GM13976 (cell line): ENCODE measurements at places on chromosomes 2 and 18.

DNA sequence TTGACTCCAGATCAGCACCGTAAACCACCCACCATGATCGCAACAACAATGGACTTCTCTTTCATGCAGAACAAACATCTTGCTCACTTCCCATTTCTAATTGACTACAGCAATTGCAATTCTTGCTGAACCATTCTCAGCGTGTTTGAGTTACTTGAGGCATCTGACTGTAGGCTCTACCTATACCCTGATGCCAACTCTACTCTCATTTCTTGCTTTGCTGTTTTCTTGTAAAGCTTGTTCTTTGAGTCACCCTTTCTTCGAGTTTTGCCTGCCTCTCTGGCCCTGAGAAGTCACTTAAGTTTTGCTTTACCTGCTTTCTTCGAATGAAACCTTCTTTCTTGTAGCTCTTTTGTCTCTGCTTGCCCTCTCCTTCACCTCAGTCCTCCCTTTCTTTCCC lies 160.5 kb upstream of the RND3 start:
- DNase-seq: no peak

DNA sequence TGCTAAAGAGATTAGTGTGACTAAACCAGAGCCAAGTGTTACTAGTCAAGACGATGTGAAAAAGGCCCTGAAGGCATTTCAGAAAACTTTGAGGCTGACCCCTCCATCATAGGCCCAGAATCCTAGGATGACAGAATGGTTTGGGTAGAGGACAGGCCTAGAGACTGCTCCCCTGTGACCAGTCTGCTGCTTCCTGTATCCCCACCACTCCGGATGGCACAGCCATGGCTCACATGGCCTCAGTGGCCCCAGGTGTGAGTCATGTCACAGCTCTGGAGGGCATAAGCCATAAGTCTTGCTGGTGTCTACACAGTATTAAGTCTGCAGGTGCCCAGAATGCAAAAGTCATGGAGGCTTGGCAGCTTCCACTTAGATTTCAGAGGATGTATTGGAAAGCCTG lies 12.4 kb upstream of the STAT1 start:
- DNase-seq: no peak

DNA sequence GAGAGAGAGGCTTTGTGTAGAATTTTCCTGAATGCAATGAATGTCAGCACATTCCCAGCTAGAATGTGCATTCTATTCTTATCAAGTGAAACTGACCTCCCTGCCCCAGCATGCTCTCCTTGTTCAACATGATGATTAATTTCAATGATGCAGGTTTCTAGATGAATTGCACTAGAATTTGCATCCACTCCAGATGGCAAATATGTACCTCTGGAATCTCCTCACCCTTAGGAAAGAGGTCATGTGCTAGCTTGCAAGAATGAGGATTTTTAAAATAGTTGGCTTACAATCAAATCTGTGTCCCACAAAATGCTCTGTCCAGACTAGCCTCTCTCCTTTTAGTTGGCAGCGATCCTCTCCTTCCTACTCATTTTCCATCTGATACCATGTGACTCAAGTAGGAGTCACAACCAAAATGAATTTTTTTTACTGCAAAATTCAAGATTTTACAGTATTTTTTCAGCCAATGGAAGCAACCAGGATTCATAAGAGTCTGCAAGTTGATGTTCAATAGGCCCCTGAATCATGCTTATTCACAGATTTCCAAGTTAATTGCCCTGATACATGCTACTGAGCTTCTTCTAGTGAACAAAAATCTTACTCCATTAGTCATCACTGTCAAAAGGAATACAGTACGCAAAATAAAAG lies 21.0 kb upstream of the STAT4 start:
- DNase-seq: no peak

GRCh38 chr2:46849721-46850556 lies 65.7 kb downstream of the MCFD2 start:
- no peak for DNase-seq

DNA sequence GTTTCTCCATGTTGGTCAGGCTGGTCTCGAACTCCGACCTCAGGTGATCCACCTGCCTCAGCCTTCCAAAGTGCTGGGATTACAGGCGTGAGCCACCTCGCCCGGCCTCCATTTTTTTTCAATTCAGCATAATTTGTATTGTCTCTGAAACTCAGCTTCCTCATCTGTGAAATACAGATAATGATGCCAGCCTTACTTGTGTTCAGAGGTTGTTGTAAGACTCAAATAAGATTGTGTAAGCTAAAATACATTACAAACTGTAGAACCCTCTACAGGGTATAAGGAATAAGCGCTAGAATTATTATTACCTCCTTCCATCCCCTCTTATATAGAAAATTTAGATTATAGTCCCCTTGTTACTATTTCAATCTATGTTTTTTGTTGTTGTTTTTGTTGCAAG lies 24.8 kb upstream of the STARD7 start:
- DNase-seq: no peak

GRCh38 chr2:128467321-128467969 lies 148.8 kb upstream of the HS6ST1 start:
- no peak for DNase-seq

DNA sequence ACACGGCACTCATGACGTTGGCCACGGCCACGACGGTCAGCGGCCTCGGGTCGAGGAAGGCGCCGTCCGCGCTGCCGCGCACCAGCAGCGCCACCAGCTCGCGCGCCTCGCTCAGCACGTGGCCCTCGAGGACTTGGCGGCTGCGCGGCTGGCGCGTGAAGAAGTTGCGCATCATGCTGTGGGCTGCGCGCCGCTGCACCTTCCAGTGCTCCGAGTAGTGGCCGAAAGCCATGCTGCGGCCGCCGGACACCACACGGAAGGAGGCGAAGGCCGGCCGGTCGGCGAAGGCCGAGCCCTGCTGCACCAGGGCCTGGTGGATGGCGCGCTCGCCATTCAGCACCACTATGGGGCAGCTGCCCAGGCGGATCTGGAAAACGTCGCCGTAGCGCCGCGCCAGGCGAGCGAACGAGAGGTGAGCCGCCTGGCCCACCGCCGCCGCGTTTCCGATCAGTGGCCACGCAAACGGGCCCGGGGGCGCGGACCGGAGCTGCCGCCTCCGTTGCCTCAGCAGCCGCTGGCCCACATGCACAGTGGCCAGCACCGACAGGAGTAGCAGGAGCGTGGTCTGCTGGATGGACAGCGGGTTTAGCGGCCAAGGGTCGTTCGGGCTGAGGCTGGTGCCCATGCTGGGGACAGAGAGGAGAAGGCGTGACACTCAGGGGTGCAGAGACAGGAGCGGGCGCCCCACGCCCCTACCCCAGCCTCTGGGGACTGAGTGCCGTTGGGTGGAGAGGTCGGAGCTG lies 1.0 kb downstream of the CYP1B1 start:
- peak; percentile 42 for DNase-seq

DNA sequence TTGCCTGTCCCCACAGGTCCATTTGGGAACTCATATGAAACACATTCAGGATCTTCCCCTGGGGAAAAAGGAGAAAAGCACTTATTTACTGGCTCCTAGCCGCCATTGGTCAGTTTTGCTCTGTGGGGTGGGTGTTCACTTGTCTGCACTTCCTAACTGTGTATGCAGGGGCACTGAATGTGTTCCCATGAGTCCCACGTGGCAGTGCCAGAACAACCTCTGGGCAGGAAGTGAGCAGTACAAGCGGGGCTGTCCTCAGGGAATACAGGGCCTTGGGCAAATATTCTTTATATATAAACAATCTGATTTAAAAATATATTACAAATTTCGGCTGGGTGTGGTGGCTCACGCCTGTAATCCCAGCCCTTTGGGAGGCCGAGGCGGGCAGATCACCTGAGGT lies 21.8 kb upstream of the CTIF start:
- no peak for DNase-seq

DNA sequence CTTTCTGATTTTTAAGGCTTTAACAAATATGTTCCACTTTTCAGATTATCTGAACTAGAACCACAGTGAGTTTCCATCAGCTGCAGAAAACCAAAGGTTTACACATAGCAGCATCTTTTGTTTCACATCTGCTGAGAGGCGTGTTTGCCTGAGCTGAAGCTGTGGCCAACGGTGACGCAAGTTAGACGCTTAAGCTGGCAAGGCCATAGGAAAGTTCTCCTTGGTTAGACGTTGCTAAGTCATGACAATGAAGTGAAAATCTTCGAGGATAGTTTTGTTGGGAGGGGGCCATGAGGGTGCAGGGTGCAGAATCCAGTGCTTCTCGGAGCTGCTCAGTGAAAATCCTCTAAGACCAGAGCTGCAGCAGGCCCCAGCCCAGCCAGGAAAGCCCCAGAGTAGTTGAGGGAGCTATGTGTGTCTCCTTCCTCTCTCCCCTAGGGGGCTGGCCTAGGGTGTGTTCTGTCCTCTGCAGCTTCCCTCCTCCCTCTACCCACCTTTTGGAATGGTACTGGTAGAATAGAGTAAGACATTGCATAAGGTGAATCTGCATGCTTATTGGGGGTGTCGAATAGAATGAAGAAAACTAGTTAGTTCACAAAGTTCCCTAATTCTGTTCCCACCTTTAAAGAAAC lies 105.4 kb downstream of the FHOD3 start:
- no peak for DNase-seq

DNA sequence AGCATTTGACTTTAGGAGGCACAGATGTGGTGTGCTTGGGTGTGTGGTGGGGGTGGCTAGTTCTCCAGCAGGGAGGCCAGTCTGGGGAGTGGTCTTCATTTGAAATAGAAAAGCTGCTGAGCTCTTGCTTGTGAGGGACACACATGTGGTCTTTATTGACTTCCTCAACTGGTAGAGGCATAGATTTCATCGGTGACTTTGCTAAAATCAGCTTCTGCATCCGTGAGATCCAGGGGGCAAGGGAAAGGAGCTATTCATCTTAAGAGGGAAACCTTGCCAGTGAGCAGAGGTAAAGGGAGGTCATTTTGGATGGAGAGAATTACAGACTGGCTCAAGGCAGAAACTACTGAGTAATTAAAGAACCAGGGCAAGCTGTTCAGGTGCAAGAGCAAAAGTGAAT lies 4.7 kb downstream of the MAPRE3 start:
- no peak for DNase-seq

DNA sequence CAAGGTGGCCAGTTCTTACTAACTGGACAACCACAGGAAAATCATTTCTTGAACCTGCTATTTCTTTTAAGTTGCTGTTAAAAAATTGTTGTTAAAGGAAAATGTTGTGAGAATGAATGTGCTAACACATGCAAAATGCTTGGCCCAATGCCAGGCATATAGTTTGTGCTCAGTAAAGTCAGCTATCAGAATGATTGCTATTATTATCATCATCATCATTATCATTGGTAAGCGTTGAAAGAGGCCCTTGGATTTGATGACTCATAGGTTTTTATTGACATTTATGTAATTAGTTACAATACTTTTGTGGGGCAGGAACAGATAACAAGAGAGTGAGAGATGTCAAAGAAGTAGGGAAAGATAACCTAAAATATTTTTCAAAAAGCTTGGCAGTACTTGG lies 394.2 kb upstream of the ZEB2 start:
- DNase-seq: no peak

DNA sequence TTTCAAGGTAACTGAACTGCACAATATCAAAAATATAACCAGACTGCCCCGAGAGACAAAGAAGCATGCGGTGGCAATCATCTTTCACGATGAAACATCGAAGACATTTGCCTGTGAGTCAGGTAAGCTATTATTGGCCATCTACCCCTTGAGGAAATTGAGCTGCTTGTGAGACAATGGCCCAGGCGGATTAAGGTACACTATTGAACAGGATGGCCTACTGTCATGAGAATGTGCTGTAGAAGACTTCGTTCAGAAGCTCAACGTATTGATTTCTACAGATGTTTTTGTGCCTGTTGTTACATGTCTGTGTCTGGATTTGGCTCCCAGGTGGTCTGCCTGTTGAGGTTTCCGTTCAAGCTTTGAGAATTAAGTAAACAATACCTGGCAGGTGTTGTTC lies 198.7 kb downstream of the DOK6 start:
- DNase-seq: no peak

- DNase-seq: no peak
Observed at GRCh38 chr2:179470089-179470488, 205.5 kb upstream of the SESTD1 start.

- DNase-seq: no peak
Observed at GRCh38 chr18:76824754-76825153, 2.4 kb downstream of the ZNF236 start.

DNA sequence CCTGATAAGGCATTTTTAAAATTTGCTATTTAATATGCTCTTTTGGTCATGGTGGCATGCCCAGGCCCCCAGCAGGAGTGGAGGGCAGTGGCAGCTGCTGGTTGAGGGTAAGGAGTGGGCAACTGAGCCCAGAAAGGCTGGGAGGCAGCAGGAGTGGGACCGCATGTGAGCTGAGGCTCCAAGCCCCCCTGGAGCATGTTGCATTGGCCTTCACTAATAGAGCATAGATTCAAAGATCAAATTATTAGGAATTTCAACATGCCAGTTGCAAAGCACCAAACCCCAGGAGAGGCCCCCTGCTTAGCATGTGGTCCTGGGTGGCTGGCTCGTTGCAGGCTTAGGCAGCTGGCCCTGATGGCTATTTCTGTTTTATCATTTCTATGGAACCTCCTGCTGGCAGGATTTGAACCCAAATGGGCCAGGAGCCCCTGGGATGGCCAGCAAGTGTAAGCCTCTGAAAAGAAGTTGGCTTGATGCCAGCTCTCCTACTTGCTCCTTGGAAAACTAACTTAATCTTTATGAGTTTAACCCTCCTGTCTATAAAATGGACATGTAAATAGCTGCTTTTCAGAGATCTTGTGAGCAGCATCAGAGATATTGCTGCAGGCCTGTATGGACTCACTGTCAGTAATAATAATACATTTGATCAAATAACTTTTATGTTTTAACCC lies 42.1 kb upstream of the TMEM131 start:
- no peak for DNase-seq

DNA sequence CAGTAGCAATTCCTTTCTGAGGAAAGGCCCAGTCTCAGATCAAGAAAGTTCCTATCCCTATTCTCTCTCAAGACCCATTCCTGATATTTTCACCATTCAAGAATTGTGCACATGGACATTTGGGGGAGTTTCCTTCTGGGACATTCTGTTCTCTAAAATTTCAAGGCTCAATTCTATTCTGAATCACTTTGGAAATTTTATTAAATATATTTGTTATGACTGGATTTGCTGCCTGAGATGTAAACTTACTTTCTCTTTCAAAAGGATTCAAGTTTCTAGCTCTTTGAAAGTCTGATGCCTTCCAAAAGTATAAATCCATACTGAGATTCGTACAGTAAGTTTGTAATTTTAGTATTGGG lies 55.3 kb upstream of the STK17B start:
- DNase-seq: no peak

- DNase-seq: no peak
Observed at GRCh38 chr2:233857511-233858141, 3.3 kb upstream of the HJURP start.

DNA sequence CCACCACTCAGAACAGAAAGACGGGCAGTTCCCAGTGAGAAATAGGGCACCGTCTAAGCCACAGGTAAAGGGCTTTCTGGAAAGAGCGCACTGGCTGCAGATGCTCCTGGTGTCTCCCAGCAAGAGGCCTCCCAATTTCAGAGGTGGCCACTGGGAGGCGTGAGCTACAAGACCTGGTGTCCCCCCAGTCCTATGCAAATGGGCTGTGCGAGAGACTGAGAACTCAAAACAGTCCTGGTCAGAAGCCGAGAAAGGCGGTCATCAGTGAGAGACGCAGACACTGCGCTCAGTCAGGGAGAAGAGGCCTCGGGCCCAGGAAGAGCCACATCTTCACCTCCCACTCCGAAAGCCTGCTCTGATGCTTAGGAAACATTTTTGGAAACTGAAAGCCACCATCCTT lies 179.5 kb downstream of the EIPR1 start:
- no peak for DNase-seq

GRCh38 chr2:68438455-68439303 lies 28.4 kb downstream of the FBXO48 start:
- DNase-seq: peak; percentile 40

- DNase-seq: no peak
Observed at GRCh38 chr2:118983133-118983532, 41.1 kb downstream of the MARCO start.

GRCh38 chr18:79668203-79668602 lies 11.4 kb upstream of the CTDP1 start:
- no peak for DNase-seq
